Vagina (tissue), 2 donors: ENCODE measurements at places on chromosomes 2 and 18. TPM values are rescaled to one million over a fixed set of nuclear protein-coding genes. Genes with fewer than 3 reads are reported as not detected.

DNA sequence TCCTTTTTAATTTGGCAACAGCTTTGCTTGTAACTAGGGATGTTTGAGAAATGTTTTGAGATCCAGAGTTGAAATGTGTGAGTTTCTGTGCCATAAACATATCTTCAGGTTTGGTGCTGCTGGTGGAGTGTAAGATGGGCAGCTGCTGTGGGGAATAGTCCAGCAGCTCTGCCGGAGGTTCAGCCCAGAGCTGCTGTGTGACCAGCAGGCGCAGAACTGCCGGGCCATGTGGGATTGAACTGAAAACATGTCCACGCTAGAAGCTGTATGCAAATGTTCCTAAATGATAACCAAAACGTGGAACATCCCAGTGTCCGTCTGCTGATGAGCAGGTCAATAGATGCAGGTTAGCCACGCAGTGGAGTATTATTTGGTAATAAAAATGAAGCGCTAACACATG, 99.6 kb downstream of the DGKD start:
- no peak for DNase-seq

DNA sequence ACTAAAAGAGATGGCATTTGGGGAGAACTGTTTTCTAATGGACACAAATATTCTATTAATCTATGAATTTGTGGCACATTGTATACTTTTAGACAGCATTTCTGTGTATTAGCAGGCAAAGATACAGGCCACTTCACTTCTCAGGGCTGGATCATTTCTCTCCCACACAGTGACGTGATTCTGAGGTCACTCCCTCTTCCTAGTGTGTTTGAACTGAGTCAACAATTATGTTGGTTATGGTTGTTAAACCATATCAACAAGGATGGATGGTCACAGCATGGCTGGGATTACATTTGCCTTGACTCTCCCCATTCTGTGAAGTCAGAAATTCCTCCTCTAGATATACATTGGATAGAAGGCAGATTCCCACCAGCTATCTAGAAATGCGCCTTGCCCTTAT, 11.6 kb downstream of the NOSTRIN start:
- no peak for DNase-seq

DNA sequence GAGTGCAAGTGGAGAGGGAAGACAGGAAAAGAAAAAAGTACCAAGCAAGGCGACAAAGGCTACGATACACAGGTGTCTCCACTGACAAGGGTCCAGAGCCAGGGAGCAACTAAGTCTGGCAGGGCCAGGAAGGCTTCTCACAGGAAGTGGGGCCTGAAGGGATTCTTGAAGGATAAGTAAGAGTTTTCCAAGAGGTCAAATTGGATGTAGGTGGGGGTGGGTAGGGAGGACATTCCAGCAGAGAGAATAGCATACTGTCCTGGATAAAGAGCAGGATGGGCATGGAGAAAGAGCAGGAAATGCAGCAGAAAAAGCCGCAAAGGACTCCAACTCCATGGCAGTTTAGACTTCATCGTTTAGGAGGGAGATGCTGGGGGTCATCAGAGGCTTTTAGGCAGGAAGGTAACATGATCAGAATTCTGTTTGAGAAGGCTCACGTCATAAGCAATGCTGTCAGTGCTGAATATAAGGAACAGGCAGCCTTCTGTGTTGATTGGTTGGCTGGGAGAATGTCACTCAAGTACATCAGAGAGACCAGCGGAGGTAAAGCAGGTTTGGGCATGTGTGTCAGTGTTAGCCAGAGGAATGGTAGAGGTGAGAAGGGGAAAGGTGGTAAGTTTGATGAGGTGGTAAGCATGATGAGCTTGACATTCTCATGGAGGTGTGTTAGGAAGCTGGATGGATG, 35.1 kb downstream of the ARHGAP25 start:
- DNase-seq = no peak

GRCh38 chr2:58497168-58497567, 256.0 kb upstream of the FANCL start:
- DNase-seq = no peak

- DNase-seq = no peak
These were observed 11.9 kb downstream of the PIK3C3 start for GRCh38 chr18:41966943-41967342.

DNA sequence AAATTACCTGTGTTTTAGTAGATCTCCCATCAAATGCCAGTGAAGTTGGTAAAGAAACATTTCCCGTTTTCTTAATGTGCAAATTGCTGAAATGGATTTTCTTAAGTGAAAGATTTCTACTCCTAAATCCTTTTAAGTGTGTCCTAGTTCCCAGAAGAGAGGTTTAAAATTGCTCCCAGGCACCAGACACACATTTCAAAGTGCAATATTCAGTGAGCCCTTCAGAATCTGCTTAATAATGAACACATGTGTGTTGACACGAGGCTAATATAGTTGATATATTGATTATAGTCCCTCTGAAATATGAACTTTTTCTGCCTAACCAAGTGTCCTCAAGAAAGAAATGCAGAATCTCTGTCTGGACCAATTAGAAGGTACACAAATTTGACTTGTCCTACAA, 861.7 kb upstream of the CNTNAP5 start:
- DNase-seq = no peak

DNA sequence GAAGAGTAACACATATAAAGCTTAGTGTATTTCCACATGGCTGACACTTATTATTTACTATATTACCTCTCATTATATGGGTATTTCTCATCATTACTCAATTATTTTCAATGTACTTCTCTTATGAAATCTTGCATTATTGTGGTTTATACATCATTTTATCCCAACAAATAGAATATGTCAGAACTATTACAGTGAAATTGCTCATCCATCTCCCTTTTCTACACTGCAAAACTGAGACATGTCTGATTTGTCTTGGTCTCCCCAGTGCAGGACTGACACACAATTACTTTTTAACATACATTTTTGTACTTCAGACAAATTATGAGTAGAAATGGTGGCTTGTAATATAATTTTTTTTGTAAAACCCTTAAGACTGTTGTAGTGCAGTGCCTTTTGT, 600.9 kb downstream of the PLCL1 start:
- no peak for DNase-seq

DNA sequence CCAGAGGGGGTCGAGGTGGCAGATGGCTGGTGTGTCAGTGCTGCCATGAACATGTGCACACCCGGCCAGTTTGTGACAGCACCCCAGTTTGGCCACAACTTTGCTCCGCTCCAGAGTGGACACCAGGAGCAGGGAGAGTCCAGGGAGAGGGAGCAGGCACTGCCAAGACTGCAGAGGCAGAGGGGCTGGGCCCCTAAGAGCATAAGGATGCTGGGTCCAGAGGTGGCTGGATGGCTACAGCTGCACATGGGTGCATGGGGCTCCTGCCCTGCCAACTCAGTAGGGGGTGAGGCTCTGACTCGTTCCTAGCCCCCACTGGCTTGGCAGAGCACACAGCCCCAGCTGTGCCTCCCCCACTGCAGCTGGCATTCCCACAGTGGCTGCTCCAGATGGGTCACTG, 999.2 kb upstream of the CRIM1 start:
- no peak for DNase-seq

DNA sequence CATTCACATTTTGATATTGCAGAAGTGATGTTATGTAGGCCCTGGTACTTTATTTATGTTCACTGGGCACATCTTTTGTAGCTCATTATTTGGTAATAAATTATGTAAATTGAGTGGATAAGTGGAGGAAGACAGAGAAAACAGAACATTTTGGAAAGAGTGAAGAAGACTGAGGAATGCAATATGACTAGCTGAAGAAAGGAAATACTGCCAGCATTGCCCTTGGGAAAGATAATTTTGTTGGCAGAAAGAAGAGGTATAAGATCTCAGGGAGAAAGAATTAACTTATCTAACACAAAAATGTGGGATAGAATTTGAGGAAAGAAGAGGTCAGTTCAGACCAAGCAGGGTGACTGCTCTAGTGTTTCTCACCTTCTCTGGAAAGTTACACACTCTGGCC, 118.8 kb downstream of the TTC27 start:
- no peak for DNase-seq

DNA sequence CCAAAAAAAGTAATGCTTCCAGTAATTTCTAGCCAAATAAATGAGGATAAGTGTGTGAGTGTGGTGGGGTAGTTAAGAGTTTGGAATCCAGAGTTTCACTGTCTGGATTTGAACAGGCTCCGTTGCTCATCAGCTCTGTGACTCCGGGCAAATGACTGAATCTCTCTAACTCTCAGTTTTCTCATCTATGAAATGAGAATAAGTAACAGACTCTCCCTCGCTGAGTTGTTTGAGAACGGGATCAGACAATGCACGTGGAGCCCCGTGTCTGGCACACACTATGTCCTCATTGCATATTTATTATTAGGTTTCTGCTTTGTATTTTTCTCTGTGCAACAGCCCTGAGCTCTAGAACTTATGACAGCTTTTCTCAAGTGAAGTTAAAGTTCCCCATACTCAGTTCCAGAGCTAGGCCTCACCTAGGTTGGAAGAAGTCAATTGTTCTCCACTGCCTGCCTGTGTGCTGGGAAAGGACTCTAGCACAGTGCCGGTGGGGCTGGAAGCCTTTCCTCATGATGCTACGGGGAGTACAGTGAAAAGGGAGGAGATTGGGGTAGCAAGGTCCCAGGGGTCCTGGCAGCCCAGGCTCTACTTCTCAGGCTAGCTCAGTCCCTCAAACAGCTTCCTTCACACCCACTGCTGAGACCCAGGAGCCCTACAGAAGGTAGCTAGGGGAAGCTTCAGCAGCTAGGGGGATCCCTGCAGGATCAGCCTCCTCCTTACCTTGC, 1.7 kb upstream of the ICOS start:
- no peak for DNase-seq

The TNS1 gene
- 216 TPM for total RNA-seq

The NBAS gene
- 29.7 TPM for total RNA-seq

The CD207 gene
- 2.5 TPM for total RNA-seq

The PAIP2B gene
- 7.6 TPM for total RNA-seq

The UGT1A8 gene
- total RNA-seq = not detected

The KCTD18 gene
- 16.9 TPM for total RNA-seq

The CPS1 gene
- total RNA-seq = 8.8 TPM

The SLC40A1 gene
- 53.3 TPM for total RNA-seq

The COBLL1 gene
- total RNA-seq = 79.6 TPM

The UGT1A6 gene
- 14.0 TPM for total RNA-seq
